Cortex of kidney (tissue), 1 donor: ENCODE measurements at places on chromosomes 4 and X.

GRCh38 chr4:108483079-108483478 lies 137.3 kb upstream of the RPL34 start:
- no peak for DNase-seq

DNA sequence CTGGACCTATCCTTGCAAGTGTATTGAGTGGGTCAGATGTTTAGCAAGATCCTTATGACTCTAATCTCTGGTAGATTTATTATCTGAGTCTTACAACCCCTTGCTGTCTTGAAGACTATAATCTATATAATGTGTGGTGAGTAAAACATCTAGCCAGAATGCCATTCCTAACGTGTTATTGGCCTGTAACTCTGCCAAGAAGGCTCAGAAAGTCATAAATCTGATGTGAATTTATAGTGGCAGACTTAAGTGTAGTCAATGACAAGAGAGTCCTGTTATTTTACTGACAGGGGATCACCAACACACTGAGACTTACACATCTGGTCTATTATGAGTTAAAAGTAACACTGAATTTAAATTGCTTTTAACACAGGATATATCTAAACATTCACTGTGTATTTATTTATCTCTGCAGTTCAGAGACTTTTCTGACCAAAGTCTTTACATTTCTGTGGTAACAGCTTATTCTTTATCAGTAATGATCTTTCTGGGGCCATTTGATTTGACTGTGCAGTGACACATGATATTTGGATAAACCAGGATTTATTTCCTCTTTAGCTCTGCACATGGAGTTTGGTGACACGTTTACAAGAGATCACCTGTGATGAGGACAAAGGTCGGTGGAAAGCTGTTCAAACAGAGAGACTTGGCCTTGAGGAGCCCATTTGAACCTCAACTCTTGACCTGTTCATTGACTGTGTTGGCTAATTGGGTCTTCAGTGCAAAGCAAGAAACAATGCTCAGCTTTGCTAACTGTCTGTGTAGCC lies 415.8 kb downstream of the STIM2 start:
- no peak for DNase-seq

- DNase-seq, result no peak
Measured at GRCh38 chr4:26859762-26860156, 882 bp upstream of the STIM2 start.

DNA sequence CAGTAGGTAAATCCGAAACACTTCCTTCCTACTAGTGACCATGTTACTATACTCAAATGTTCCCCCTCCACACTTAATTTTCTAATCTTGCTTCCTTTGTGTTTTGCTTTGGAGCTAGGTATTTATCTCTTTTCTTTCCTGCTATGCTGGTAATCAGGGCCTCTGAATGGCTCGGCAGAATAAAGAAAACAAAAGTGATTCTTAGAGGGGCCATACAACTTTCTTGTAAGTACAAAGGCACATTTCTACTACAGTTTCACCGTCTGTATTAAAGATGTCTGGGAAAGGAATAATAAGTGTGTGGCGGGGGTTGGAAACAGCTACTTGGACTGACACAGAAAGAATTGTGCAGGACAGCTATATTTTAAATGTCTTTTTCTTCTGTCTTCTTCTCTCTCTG lies 50.3 kb downstream of the GPC3 start:
- DNase-seq, result no peak

- no peak for DNase-seq
Measured at GRCh38 chr4:96603641-96604040, 763.7 kb downstream of the PDHA2 start.

DNA sequence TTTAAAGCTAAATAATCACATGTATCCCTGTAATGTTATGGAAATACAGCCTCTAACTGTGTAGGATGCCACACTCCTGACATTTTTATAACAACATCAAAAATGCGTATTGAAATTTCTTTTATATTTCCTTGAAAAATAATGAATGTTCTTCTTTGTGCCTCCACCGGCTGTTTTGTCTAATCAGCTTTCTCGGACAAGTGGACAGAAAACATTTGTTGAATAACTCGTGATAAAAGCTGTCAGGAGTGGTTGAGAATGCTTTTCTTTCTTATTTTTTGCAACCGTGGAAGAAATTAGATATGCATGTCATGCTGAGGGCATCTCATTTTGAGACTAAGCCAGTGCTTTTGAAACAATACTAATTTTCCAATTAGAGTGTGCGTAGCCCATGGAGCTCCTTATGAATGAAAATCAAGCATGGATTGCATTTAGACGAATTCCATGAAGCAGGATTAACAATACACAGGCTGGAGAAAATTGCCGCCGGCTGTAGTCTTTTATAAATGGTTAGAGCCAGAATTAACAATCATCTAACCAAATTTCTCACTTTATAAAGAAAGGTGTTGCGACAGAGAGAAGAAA lies 614.5 kb upstream of the LCORL start:
- no peak for DNase-seq

- no peak for DNase-seq
Measured at GRCh38 chrX:18931972-18932371, 51.9 kb downstream of the PHKA2 start.

GRCh38 chrX:118554511-118554910 lies 58.9 kb downstream of the DOCK11 start:
- DNase-seq, result no peak

DNA sequence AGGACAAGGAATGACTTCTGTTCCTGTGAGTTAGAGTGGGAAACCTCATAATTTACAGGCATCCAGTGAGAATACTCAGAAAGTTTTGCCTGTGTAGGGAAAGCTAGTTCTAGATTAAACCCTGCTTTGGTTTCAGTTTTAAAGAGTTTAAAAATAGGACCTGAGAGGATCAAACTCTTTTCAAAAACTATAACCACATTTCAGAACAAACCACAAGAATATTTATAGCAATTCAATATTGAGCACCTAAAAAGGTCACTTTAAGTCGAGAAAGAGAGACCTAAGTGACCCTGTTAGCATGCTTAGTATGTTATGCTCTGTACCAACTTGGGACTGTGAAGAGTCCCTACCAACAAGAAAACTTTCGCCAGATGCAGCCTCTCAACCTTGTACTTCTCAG lies 17.4 kb upstream of the PWWP3B start:
- no peak for DNase-seq
